ENCODE measurements at places on chromosomes 5 and 9. TPM values are rescaled to one million over a fixed set of nuclear protein-coding genes. Genes with fewer than 3 reads are reported as not detected.

Gene ABCA1
- polyA plus RNA-seq: 4.9 TPM

Gene TNFSF15
- 0.13 TPM for polyA plus RNA-seq

Gene OR1L8
- polyA plus RNA-seq: 0.15 TPM

Gene SPINK13
- polyA plus RNA-seq: 0.33 TPM

All from forelimb muscle (tissue), 1 donor.